GM06990 (cell line): ENCODE measurements at places on chromosomes 7 and 10.

GRCh38 chr10:74882427-74882826, 56.0 kb downstream of the KAT6B start:
- DNase-seq, result no peak

DNA sequence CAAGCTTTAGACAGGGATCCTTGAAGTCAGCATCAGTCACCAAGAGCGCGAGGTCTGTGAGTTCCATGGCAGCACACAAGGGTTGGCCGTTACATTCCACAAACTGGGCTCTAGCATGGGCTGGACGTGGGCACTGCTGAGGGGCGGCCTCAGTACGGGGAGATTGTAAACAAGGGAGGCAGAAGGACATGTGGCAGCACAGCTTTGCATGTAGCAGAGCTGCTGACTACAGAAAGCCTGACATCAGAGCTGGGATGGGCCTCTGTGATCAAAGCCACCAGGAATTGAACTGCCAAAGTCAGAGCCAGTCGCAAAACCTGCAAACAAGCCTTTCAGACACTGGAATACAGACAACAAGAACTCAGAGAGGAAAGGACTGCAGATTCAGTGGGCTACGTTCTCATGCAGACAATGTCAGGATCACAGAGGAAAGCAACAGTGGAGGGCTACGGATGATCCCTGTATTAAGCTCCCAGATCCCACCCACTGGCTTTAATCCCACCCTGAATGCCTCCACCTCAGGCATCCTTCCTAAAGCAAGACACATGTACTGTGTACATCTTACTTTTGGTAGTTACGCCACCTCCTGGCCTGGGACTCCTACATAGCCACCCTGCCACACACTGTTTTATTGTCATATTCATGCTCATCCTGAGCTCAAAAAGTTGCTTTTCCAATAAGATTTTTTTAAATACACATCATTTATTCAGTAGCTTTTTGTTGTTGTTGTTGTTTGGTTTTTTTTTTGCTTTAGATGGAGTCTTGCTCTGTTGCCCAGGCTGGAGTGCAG, 291.1 kb upstream of the IMMP2L start:
- no peak for DNase-seq

- DNase-seq, result no peak
Observed at GRCh38 chr10:11336722-11337162, 274.7 kb downstream of the USP6NL start.

- DNase-seq, result no peak
Observed at GRCh38 chr7:17441557-17441956, 143.1 kb downstream of the AHR start.

- DNase-seq, result peak; percentile 8
Observed at GRCh38 chr7:38932509-38933168, 23.6 kb upstream of the VPS41 start.

DNA sequence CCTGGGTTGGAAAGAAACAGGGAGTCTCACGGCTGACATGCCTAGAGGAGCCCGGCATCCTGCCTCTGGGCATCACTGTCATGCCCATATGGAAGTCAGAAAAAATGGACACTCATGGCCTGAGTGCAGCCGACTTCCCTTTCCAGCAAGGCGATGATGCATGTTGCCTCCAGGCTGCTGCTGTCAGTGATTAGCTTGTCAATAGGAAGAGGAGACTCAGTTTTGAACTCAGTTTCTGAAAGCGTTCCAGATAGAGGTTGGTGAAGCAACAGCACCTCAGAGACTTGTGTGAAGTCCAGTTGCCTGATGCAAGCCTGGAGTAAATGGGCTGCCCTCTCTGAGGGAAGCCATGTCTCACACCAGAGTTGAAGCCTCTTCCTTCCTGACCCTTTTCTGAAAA, 148.4 kb downstream of the TPST1 start:
- no peak for DNase-seq

GRCh38 chr7:159013181-159013690, 131.4 kb downstream of the VIPR2 start:
- DNase-seq, result no peak

GRCh38 chr10:3968727-3969126, 183.7 kb upstream of the KLF6 start:
- no peak for DNase-seq

GRCh38 chr7:27032839-27033238, 63.0 kb downstream of the HOXA1 start:
- no peak for DNase-seq

- DNase-seq, result no peak
Observed at GRCh38 chr7:151923097-151923876, 33.0 kb upstream of the GALNTL5 start.

GRCh38 chr7:11636274-11636673, 195.7 kb downstream of the THSD7A start:
- no peak for DNase-seq

- DNase-seq, result no peak
Observed at GRCh38 chr7:132045481-132045980, 489.1 kb upstream of the PODXL start.

GRCh38 chr7:133082390-133082766, 488 bp upstream of the CHCHD3 start:
- DNase-seq, result no peak

- DNase-seq, result no peak
Observed at GRCh38 chr10:69939061-69939460, 113.6 kb upstream of the MACROH2A2 start.

DNA sequence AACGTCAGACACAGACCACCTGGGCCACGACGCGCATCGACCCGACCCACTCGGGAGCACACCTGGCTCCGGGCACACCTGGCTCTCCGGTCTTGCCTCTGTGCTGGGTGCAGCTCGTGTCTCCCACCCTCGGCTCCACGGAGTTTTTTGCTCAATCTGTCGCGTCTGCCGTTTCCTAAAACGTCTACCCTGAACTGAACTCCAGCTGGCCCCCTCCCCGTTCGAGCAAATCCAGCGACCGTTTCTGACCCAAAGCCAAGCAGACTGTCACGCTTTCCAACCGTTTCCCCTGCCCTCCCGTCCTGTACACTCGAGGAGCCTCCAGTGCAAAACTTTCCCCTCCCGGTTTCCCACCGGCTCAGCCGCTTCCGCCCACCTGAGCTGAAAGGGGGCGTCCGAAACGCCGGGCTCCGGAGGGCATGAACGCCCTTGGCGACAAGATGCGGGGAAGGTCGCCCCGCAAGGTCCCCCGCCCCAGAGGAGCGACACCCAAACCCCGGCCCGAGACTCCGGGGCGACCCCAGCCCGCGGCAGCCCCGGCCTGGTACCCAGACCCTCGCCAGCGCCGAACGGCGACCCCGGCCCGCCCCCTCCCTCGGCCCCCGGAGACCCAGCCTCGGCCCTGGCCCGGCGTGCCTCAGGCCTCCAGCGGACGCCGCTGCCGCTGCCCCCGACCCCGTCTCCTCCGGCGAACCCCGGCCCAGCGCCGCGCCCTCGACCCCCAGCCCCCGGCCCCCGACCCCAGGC, 557 bp downstream of the CYTH3 start:
- no peak for DNase-seq

DNA sequence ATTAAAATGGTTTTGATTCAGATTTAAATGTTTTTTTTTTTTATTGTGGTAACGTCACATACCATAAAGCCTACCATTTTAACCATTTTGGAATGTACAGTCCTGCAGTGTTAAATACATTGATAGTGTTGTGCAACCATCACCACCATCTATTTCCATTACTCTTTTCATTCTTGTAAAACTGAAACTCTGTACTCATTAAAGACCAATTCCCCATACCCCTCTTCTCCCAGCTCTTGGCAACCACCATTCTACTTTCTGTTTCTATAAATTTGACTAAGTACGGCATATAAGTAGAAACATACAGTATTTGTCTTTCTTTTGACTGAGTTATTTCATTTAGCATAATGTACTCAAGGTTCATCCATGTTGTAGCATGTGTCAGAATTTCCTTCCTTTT, 96.2 kb downstream of the EXOC4 start:
- DNase-seq, result no peak

- DNase-seq, result no peak
Observed at GRCh38 chr10:28054228-28054860, 55.5 kb upstream of the ODAD2 start.
